Activated CD8-positive, alpha-beta memory T cell treated with anti-CD3 and anti-CD28 coated beads for 4 hours (primary cell): ENCODE measurements at places on chromosomes 3 and 15.

- DNase-seq: peak; percentile 22
Observed at GRCh38 chr3:9808345-9809037, 1.6 kb upstream of the TTLL3 start.

- no peak for DNase-seq
Observed at GRCh38 chr3:33174711-33175414, 43.7 kb downstream of the SUSD5 start.

DNA sequence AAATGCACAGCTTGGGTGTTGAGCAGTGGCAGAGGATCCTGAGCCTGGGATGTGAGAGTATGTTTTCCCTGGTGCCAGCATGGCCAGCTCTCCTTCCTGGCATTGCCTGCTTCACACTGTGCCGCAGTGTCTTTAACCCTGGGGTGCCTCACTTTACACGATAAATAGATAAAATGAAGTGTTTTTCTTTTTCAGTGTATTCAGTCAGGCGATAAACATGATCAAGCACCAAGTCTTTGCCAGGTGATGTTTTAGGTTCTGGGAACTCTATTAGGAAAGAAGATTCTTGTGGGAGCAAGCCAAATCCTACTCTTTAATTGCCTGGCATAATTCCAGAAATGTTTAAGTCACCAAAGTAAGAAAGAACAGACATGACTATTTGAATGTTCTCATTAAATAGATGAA is 14.0 kb downstream of the ABHD6 start:
- no peak for DNase-seq

DNA sequence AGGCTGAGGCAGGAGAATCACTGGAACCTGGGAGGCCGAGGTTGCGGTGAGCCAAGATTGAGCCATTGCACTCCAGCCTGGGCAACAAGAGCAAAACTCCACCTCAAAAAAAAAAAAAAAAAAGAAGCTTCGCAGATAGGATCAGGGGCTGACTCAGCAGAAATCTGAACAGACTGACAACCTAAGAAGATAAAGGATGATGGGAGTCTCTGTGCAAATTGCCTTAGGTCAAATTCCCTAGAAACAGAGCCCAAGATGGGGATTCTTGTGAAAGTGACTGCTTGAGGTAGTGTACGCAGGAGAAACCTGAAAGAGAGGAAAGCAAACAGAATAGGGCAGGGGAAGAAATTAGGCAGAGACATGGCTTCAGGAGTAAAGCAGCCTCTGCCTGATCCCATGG is 160.8 kb upstream of the LRIG1 start:
- no peak for DNase-seq

DNA sequence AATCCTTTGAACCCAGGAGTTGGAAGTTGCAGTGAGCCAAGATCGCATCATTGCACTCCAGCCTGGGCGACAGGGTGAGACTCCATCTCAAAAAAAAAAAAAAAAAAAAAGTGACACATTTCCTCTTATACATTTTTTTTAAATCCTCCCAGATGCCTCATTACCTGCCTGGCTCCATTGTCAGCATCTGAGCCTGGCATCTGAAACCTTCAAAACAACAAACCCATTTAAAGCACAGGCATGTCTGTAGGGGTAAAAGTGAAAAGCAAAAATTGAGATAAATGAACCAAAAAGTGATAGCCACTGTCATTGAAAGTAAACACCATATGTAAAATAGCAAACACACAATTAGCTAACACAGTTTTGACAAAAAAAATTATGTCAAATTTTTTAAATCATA is 38.6 kb downstream of the OSBPL10 start:
- DNase-seq: no peak

DNA sequence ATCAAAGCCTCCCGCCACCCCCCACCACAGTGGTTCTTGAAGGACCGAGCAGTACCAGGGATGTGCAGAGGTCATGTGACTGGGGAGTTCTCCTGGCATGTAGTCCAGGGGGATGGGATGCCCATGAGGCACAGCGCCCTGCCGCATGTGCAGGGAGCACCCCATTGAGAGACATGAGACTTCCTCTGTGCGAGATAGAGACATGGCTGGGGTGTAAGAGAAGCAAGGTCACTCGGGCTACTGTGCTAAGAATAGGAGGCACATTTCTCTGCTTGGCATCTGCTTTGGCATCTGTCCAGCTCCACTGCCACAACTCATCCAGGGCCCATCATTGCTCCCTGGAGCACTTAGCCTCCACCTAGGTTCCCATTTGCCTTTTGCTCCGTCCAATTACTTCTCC is 2.4 kb upstream of the CYP1A1 start:
- no peak for DNase-seq

GRCh38 chr15:60479361-60480110 is 594 bp upstream of the ICE2 start:
- no peak for DNase-seq

GRCh38 chr3:15065550-15066007 is 464 bp upstream of the MRPS25 start:
- no peak for DNase-seq

GRCh38 chr3:197017003-197017402 is 12.6 kb downstream of the MELTF start:
- DNase-seq: no peak

- no peak for DNase-seq
Observed at GRCh38 chr3:58539626-58540025, 2.6 kb upstream of the ACOX2 start.

- DNase-seq: no peak
Observed at GRCh38 chr3:183662099-183662498, 26.7 kb downstream of the KLHL24 start.

- no peak for DNase-seq
Observed at GRCh38 chr3:52088445-52089367, 32.3 kb upstream of the DUSP7 start.

GRCh38 chr15:69929905-69930630 is 167.6 kb downstream of the TLE3 start:
- no peak for DNase-seq

DNA sequence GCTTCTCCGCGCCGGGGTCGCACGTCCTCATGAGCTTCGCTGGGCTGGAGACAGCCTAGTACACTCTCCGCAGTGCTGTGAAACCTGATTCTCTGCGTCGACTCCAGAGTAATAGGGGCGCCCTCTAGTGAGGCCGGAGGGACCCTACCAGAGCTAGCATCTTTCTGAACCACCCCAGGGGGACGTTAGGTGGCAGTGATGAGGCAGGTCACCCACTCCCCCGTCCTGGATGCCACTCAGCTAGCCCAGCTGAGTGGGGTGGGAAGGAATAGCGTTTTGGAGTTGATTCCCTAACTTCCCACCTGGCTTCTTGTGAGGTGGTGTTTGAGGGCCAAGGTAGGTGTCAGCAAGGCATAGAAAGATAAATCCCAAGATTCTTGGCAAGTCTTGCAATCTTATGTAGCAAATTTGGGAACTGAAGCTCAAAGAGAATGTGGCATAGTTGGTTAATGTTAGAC is 4.0 kb downstream of the DUOXA2 start:
- peak; percentile 58 for DNase-seq

- DNase-seq: no peak
Observed at GRCh38 chr3:112582244-112582874, 20.5 kb downstream of the SLC35A5 start.

DNA sequence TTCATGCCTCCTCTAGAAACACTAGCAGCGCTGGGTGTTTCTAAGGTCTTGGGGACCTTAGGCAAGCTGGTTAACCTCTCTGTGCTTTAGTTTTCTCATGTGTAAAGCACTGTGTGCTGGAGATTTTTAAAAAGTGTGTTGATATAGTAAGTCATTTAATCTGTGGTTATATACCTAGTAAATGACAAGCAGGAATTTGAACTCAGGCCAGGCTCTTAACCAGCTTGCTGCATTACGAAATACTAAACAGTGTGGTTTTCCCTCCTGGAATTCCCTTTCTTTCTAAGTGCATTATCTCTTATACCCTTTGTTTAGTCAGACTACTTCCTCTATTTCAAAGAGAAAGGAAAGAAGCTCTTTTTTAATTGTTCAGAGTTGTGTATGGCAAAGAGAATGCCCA is 26.5 kb downstream of the NEO1 start:
- no peak for DNase-seq

- no peak for DNase-seq
Observed at GRCh38 chr15:27573805-27574485, 525.2 kb downstream of the OCA2 start.
